Daoy (cell line): ENCODE measurements at places on chromosomes 2 and 18.

GRCh38 chr18:2706903-2707302 is 51.4 kb downstream of the SMCHD1 start:
- DNase-seq, result no peak

GRCh38 chr2:201882353-201883090 is 76.2 kb downstream of the CDK15 start:
- DNase-seq, result peak; percentile 54

DNA sequence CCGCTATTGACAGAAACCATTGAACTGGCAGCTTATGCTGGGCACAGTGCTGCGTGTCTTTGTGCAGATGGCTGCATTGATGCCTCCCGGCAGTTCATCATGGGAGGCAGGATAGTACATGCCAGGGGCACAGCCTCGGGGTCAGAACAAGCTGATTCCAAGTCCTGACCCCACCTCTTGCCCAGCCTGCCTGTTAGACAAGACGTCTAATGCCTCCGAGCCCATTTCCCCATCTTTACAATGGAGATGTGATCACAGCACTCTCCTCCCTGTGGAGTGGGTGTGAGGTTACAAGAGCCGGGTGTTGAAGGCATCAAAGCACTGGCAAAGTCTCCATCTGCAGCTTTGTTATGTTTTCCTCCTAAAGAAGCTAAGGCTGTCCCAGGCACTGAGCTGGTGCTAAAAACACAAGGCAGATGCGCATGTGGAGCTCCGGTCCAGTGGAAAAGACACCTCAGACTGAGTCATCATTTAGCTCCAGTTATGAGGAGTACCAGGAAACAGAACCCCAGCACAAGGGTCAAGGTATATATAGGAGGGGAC is 125.7 kb upstream of the EPAS1 start:
- peak; percentile 83 for DNase-seq

GRCh38 chr2:99865818-99866676 is 276.3 kb downstream of the AFF3 start:
- no peak for DNase-seq

GRCh38 chr2:86442642-86443005 is 1.5 kb downstream of the KDM3A start:
- DNase-seq, result peak; percentile 86

- peak; percentile 2 for DNase-seq
Measured at GRCh38 chr2:187959821-187960220, 331.9 kb upstream of the GULP1 start.

- DNase-seq, result no peak
Measured at GRCh38 chr2:173145454-173145853, 69.8 kb downstream of the MAP3K20 start.

DNA sequence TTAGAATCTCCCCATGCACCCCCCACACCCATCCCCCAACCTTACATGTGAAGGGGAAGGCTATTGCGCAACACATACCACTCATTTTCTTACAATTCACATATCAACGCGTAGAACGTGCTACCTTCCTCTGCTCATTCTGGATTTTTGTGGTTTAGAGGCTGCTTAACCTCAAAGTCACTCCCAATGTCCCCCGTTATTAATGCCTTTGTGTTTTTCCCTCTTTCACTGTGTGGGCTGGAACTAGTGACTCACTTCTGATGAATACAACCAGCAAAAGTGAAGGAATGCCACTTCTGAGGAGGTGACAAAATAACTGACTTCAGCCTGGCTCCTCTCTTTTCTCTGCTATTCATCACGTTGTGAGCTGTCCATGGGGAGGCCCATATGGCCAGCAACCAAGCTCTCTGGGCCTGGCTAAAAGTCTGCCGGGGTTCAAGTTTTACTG is 342.5 kb upstream of the NXPH2 start:
- DNase-seq, result no peak
